Stimulated activated naive CD8-positive, alpha-beta T cell treated with anti-CD3 and anti-CD28 coated beads, Interleukin-15, amount 100 ng/mL, for 72 hours (primary cell): ENCODE measurements at places on chromosomes 1 and 21.

- DNase-seq, result no peak
Observed at GRCh38 chr1:89098857-89099256, 27.1 kb downstream of the GBP2 start.

- no peak for DNase-seq
Observed at GRCh38 chr1:160403244-160403643, 2.9 kb downstream of the VANGL2 start.

GRCh38 chr1:34398916-34399275 lies 222.2 kb downstream of the C1orf94 start:
- DNase-seq, result no peak

DNA sequence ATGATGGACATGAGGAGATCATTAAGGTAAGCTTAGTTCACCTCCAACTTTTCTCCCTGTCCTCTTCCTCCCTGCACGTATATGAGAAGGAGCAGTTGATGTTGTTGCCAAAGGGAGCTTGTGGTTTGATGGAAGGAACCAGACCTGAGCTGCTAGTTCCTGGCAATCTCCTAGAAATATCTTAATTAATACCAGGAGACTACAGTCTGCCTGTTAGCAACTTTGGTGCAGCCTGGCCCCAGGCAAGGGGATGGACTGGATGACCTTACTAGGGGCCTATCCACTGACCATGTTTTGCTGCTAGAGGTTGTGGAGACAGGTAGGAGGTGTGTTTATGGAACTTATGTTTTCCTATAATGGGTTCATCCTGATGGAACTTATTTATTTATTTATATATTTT lies 22.6 kb downstream of the TUFT1 start:
- DNase-seq, result no peak

DNA sequence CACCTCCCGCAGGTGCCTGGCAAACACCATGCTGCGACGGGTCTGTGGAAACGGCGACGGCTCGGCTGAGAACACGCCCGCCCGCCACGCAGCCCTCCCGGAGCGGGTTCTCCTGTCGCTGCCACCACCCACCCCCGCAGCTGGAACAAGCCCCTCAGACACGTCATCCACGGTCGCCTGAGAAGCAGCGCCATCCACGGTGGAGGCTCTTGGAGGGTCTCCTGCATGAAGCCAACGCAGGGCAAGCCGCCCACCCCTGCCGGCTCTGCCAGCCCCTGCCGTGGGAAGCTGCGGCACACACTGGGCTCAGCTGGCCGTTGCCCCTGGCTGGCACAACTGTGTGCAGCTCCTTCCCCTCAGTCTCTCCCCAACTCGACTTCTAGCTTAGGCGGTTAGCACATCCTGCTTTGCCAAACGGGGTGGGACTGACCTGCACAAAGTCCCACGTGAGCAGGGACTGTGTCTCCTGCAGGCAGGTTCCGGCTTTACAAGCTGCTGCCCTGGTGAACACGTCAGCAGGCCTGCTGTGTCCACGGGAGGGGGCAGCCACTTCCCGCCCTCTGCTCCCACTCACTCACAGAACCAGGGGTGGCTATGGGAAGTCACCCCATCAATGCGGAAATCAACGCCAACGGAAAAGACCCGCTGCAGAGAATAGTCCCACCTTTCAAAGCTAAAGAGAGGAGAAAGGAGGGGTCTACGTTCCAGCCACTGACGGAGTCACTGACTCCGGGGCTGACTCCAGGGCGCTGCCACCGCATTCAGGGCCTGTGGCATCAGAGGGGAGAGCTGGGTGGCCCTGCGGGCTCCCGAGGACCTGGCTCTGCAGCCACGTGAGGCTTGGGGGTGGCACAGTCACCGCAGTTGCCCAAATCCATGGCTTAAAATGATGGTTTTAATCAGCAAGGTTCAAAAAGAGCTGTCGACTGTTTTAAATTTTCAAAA lies 10.3 kb downstream of the POFUT2 start:
- no peak for DNase-seq

GRCh38 chr1:23524716-23525401 lies 6.2 kb downstream of the E2F2 start:
- DNase-seq, result peak; percentile 37

DNA sequence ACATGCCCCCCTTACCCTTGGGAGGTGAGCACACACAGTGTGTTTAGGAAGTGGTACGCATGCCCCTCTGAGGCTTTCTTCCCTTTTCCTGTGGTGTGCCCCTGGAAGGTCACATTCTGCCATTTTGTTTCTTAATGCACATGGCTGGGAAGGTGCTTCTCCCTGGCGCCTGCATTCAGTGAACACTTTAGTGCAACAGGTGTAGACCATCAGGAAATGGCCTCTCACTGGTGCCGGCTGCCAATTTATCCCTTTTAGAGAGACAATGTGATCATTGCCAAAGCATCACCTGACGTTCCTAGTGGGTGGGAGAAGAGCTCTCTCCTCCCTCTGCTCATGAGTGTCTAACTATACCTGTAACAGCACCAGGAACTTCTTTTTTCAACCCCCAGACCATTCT lies 51.8 kb upstream of the PDE9A start:
- DNase-seq, result no peak

- DNase-seq, result no peak
Observed at GRCh38 chr1:99661780-99662179, 15.9 kb downstream of the PALMD start.

DNA sequence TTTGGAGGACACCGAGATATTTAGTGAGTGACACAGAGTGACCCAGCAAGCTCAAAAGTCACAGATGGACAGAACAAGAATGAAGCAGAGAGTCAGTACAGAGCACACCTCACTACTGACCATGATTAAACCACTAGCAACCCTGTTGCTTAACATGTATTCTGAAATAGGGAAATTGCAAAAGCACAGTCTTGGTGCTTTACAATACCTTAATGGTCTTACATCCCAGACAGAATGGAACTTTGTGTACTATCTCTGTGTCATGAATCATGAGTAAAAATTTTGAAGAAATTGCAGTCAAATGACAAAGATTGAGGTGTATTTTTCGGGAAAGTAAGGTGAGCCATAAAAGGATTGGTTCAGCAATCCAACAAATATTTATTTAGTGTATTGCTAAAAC lies 2.7 kb upstream of the SAMSN1 start:
- no peak for DNase-seq

- DNase-seq, result no peak
Observed at GRCh38 chr1:218480588-218481099, 135.5 kb downstream of the TGFB2 start.

- no peak for DNase-seq
Observed at GRCh38 chr1:164625004-164625617, 66.1 kb downstream of the PBX1 start.
